HT-29 (cell line): ENCODE measurements at places on chromosomes 13 and 19.

DNA sequence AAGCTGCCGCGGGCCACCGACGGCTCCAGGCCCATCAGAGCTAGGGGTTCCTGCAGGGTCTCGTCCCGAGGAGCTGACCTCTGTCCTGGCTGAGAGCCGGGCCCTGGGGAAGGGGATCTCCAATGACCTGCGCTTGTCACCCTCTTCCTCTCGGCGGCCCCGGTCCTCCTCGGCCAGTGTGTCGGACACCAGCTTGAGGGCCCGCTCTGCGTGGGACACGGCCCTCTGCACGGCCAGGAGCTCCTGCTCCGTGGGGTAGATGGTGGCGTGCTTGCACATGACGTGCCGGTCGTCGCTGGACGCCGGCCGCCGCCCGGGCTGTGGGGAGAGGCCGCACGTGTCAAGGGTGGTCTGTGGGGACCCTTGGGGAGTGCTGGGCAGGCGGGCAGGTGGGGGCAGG lies 32.7 kb upstream of the MATK start:
- DNase-seq: no peak

DNA sequence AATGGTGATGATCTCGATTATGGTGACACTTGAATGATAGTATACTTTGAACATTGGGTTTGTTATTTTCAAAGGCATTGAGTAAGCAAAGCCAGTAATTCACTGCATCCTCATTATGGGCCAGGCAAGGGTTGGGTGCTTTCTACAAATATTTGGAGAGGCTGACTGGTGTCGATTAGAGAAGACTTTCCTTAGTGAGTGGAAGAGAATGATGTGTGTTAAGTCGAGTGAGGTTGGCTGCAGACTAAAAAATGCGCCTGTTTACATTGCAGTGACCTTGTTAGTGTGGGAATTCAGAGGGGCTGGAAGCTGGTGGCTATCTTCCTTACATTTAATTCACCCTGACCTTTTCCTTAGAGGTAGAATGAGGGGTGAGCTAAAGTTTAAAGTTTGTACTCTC lies 22.4 kb upstream of the RNF113B start:
- DNase-seq: no peak

DNA sequence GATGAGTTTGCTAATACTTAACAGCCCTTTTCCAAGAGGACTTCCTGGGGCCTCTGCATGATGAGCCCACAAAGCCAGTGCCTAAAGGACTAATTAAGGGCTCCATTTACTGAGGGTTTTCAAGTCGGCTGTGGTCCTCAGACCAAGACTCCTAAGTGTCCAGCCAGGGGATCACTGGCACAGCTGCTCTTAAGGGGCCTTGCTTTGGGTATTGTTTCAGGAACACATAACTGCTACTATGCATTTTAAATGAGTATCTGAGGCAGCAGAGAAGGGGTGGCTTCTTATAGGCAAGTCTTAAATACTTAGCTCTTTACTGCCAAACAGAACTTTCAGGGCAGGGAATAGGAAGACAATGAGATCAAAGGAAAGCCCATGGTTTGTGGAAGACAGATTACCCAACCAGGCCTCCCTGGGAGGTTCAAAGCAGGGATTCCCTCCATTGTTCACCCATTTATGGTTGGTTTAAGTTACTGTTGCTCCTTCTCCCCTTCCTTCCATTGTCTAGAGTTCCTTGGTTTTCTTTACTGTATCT lies 61.9 kb downstream of the TNFRSF19 start:
- DNase-seq: no peak

GRCh38 chr13:104954210-104954609 lies 1581.3 kb downstream of the EFNB2 start:
- DNase-seq: no peak

- no peak for DNase-seq
Measured at GRCh38 chr19:28605501-28606268, 607.3 kb downstream of the UQCRFS1 start.

DNA sequence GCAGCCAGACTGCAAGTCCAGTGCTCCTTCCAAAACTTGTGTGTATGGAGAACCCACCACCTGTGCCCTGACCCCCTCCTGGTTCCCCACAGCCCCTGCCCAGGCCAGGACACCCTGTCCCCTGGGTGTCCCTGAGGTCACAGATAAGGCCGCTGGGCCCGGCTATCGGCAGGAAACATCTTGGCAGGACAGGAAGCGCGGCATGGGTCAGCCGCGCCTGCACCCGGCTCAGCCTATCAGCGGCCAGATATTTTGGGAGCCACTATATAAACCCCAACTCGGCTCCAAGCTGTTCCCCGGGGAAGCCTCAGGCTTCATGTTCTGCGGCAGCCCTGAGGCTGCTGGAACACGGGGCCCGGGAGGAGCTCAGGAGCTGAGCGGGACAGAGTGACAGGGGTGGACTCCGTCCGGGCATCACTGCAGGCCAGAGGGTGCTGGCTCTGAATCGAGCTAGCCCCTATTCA lies 60.8 kb downstream of the AP1M1 start:
- DNase-seq: no peak

- no peak for DNase-seq
Measured at GRCh38 chr13:40600149-40600751, 66.2 kb downstream of the FOXO1 start.

DNA sequence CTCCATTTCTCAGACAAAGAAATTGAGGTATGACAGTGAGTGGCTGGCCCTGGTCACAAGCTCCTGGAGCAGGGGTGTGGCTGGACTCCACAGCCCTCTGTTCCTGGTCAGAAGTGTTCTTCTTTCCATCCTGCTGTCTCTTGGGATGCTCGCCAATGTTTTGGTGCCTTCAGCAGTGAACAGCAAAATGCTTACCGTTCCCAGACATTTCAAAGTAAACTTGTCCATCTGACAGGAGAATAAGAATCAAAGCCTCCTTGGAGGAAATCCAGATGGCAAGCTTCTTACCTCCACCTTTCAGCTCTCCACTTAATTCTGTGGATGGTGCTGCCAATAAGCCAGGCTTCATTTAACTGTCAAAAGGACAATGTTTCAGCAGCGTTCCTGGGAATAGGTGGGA lies 954.1 kb downstream of the UQCRFS1 start:
- DNase-seq: no peak

GRCh38 chr19:31312009-31312676 lies 37.1 kb downstream of the TSHZ3 start:
- no peak for DNase-seq

DNA sequence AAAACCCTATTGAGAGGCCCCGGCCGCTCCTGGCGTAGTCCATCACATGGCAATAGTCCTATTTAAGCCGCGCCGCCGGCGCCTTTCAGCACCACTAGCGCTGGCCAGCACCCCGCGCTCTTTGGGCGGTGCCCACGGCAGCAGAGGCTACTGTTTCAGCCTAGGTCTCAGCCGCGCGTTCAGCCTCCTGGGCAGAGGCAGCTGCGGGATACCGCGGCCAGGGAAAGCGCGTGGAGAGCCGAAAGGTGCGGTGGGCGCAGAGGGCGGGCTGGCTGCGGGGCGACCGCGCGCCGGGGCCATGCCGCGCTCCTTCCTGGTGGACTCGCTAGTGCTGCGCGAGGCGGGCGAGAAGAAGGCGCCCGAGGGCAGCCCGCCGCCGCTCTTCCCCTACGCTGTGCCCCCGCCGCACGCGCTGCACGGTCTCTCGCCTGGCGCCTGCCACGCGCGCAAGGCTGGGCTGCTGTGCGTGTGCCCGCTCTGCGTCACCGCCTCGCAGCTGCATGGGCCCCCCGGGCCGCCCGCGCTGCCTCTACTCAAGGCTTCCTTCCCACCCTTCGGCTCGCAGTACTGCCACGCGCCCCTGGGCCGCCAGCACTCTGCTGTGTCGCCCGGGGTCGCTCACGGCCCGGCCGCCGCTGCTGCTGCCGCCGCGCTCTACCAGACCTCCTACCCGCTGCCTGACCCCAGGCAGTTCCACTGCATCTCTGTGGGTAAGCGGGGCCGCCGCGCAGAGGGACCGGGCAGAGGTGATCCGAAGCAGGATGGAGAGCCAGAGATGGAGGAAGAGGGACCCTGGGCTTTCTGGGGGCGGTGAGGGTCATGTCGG lies at the start of gene GSX1:
GSX1 (plus strand) TSS at position 91 of the 826 bp plus-strand sequence; CDS start at position 299, 208 bp downstream.
- DNase-seq: no peak

- no peak for DNase-seq
Measured at GRCh38 chr13:20099319-20099718, 61.5 kb downstream of the GJA3 start.
